ENCODE measurements at places on chromosomes 1 and 21. TPM values are rescaled to one million over a fixed set of nuclear protein-coding genes. Genes with fewer than 3 reads are reported as not detected.

Gene PIK3C2B
- total RNA-seq = 18.1 TPM

Gene EFNA3
- total RNA-seq = 17.5 TPM

Gene OR6K3
- not detected for total RNA-seq

Gene HUNK
- 3.2 TPM for total RNA-seq

Gene RAP1GAP
- 10.1 TPM for total RNA-seq

Gene LDLRAD1
- not detected for total RNA-seq

Gene GPR37L1
- total RNA-seq = not detected

Data from H7 (cell line).